ENCODE measurements at places on chromosomes 3 and 15.

DNA sequence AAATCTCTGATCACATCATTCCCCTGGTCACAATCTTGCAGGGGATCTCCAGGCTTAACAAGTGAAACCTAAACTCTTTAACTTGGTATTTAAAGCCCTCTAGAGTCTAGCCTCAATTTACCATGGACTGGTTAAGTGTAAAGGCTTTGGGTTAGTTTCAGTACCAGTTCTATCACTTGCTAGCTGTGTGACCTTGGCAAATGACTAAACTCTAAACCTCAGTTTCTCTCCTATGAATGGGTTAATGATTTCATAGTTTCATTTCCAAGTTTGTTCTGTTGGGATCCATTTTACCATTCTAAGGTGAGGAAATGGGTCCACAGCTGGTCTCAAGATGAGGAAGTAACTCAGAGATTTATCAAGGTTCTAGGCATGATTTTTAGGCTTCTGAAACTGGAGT lies 38.8 kb upstream of the TIMP4 start:
- no peak for DNase-seq

DNA sequence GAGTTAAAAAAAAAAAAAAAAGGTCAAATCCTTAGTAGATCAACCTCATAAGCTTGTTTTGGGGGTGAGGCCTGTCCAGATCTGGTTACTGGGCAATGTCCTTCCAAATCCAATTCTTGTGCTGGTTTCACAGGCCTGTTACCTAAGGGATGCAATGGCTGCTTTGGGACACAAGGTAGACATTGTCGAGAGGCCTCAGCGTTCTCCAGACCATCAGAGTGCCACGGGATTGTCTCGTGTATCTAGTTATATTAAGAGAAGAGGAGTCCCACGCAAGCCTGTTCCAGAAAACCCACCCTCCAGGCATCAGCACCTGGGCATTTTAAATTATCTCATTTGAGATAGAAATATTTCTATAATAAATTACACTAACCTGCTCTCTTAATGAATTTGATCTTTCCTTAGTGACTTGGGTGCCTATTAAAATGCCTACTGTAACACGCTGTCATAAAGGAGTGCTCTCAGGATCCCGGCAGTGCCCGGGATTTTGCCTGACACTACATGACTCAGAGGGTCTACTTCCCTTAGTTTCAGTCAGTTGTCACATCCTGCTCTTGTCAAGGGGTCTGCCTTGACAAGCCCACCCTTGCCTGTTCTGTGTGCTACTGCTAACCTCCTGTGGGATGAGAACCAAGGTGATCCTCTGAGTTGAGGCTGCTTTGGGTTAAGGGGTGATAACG lies 116.0 kb downstream of the LIPC start:
- DNase-seq: no peak

GRCh38 chr15:94119298-94119811 lies 112.0 kb upstream of the MCTP2 start:
- no peak for DNase-seq

DNA sequence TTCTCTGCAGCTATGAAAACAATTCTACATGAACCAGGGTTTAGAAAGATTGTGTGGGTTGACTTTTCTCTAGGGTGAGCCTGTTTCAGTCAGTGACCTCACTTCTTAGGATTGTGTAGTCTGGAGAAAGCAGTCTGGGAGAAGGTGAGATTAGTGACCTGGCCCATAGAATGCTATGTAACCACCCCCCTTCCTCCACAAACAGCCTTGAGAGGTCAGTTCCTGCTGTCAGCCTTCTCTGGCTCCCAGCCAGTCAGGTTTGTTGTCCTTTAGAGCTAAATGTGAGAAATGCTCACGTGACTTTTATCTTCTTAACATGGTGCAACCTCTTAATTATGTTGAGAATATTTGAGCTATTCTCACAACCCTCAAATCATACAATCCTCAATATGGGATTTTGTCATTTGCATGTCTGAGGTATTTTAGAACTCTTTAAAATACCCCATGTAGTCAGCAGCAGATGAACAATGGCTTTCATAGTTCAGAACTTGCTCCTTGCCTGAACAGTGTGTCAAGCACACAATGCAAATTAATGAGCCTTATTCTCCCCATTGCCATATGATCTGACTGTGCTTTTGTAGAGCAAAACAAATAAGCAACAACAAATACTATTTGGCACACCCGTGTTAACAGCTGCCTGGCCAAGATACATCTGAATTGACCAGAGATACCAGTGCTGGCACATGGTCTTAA lies 311.6 kb downstream of the CNTN6 start:
- no peak for DNase-seq

GRCh38 chr15:59194639-59195325 lies 11.9 kb upstream of the LDHAL6B start:
- no peak for DNase-seq

DNA sequence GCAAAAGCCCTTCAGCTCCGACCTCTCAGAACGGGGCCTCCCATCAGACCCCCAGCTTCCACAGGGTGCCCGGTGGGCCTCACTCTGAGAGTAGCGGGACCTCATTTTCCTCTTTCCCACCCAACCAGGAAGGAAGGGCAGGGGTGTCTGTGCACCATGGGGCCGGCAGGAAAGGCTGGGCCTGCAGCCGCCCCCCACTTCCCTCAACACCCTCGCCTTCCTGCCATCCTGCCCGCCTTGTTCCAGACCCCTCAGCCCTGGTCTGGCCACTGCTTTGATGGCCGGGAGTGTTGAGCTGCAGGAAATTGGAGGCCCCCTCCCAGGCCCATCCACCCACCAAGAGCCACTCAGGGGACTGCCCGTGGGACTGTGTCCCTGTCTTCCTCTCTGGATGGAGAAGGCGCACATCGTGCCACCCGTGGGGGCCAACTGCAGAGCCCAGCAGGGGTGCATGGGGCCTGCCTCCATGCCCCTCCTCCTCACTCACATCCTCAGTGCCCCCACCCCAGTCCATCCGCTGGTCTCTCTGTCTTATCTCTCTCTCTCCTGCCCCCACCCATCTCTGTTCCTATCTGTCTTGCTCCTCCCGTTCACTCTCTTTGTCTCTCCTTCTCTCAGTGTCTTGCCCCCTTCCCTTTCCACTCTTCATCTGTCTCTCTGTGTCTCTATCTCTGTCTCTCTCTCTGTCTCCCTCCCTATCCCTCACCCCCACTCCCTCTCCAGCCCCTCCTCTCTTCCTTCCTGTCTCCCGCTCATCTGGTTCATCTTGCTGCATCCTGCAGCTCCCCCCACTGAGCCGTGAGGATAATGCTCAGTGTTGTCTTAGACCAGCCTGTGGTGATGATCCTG lies 1.8 kb upstream of the PLXND1 start:
- no peak for DNase-seq

DNA sequence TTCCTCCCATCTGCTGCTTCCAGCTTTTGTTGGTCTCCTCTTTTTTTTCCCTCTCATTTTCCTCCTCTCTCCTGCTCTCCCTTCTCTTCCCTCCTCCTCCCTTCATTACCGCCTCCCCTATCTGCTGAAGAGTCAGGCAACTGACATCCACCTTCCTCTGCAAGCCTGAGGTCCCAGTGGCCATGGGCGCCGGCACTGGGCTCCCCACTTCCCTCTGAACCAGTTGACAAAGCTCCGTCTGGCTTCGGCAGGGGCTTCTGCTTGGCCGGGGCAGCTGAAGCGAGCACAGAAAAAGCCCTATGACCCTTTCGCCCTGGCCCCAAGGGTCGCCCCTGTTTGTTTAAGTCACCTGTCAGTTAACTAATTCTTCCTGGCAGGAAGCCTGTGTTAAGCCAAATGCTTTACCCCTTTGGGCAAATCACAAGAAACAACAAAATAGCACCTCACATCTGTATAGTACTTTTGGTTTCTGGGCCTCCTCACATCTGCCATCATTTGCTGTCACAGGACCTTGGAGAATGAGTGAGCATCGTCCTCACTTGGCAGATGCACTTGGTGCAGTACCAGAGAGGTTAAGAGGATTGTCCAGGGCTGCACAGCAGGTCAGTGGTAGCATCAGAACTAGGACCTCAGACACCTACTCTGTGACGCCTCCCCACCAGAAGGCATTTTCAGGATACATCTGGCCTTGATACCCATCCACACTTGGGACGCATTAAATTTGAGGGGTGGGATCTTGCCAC lies 27.7 kb downstream of the ITGA11 start:
- peak; percentile 8 for DNase-seq

DNA sequence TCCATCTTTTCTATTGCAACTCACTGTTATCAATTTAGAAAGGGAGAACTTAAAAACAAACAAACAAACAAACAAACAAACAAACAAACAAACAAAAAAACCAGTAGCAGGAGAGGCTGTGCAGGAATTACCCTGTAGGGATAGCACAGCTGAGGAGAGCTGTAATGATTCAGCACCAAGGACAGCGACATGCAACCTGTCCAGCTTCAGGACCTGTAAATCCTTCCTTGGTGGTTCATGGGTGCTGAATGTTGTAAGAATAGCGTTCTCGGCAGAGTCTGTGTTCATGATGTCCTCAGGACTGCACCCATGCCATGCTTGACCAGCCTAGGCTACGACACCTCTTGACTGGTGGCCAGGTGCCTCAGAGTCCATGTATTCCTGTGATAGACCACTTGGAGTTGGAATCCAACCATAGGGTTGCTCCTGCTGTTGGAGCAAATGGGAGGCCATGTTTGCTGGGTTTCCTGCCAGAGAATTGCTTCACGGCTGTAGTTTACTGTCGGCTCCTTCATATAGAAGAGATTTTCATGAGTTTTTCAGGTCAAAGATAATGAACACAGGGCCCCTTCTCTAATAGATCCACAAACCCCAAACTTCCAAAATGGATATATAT lies 65.9 kb downstream of the CACNA2D3 start:
- peak; percentile 27 for DNase-seq

DNA sequence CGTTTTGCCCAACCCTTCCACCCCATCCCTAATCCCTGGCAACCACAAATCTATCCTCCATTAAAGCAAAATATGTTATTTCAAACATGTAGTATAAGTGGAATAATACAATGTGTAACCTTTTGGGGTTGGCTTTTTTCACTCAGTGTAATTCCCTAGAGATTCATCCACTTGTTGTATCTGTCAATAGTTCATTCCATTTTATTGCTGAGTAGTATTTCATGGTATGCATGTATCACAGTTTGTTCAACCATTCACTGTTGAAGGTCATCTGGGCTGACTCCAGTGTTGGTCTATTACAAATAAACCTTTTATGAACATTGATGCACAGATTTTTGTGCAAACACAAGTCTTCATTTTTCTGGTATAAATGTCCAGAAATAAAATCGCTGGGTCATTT lies 38.8 kb downstream of the BSN start:
- DNase-seq: no peak

GRCh38 chr3:188446766-188447165 lies 292.8 kb downstream of the LPP start:
- no peak for DNase-seq

- DNase-seq: no peak
Measured at GRCh38 chr3:117019082-117019713, 309.6 kb downstream of the TUSC7 start.

- no peak for DNase-seq
Measured at GRCh38 chr3:10682692-10683091, 133.3 kb upstream of the SLC6A11 start.

- no peak for DNase-seq
Measured at GRCh38 chr3:16349986-16350596, 85.1 kb downstream of the OXNAD1 start.

DNA sequence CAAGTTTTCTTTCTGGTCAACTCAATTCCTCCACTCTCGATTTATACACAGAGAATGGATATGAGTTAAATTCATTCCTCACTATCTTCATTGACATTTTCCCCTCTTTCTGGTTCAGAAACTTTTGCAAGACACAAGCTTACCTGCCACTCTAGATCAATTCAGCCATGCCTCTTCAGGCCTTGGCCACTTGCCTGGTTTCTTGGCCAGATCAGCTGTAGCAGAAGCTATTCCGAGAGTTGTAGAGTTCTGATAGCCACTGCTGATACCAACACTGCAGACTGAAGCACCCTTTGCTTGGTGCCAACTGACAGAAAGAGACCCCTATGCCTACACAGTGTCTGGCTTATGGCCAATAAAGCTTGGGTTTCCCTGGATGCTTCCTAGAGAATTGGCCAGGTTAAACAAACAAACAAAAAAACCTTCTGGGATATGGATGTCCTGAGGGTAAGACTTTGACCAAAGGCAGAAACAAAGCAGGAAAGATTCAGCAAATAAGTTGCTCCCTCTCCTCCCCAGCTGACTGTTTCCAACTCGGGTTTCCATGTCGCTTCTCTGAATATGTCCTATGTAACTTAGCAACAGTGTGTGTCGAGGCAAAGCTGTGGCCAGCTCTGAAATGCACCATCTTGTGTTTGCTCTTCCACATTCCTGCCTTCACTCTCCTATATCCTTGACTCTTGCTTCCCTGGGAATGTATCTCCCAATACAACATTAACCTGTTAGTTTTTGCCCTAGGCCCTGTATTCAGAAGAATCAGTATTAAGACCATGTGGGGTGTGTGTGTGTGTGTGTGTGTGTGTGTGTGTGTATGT lies 521.6 kb downstream of the EPHA3 start:
- no peak for DNase-seq

DNA sequence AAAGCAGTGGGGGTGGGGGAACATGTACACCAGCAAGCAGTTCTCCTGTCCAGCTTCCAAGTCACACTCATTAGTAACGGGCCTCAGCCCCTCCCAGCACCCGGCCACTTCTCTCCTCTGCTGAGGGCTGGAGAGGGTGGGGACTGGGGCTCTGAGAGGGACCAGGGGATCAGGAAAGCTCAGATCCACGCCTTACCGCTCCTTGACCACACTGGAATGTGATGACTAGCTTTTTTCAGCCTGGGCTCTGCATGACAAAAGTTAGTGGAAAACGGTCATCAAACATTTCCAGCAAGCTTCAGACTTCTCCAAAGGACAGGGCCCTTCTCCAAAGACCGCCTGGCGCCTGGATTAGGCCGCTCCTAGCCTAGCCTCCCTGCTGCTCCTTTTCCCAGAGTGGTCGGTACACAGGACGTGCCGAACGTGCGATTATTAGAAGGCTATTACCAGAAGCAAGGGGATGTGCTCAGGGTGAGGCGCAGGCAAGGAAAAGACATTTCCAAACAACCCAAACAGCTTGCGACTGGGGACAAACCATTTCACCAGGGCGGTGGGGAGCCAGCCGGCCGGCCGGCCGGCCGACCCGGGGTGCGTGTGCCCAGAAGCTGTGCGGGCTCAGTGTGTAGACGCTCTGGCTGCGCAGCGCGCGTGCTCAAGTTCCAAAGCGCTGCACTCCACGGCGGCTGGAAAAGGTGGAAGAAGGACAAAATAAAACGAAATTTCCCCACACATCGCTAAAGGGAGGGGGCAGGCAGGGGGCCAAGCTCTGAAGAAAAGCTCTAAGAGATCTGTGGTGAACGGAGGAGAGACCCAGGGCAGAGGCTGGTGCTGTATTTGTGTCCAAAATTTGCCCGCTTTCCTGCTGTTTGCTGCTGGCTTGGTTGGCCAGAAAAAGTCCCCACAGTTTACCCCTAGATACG lies 51.0 kb upstream of the SSR3 start:
- DNase-seq: no peak

- DNase-seq: no peak
Measured at GRCh38 chr3:132405188-132405587, 12.1 kb upstream of the DNAJC13 start.

Measured in activated T-cell treated with anti-CD3 and anti-CD28 coated beads, Interleukin-2, amount 50 U/mL, for 24 hours (primary cell).